Skeletal muscle cell (primary cell): ENCODE measurements at places on chromosomes 13 and 19.
A peak's percentile ranks its signal among the peaks of the same experiment; 100 is the strongest.

GRCh38 chr19:12885749-12886650 is 1.0 kb downstream of the KLF1 start:
- no peak for DNase-seq

DNA sequence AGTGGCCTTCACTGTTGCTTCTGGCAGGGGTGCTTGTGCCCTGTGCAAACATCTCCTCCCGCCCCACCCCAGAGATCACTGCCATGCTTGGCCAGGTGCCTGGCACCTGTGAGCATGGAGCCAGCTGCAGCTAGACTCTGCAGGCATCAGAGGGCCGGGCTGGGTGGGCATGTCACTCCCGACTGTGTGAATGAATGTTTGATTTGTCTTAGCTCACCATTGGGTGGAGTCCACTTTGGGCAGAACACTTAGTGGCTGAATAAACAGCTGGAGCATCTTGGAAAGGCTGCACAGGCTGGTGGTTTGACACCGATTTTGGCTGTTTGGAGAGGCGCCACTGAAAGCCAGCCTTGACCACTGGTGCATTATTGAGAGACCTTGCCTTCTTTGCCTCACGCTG is 267.3 kb downstream of the DLEU7 start:
- DNase-seq = no peak

GRCh38 chr13:34435338-34435737 is 506.7 kb upstream of the NBEA start:
- DNase-seq = no peak

GRCh38 chr13:29810145-29810742 is 40.2 kb downstream of the UBL3 start:
- DNase-seq = no peak

DNA sequence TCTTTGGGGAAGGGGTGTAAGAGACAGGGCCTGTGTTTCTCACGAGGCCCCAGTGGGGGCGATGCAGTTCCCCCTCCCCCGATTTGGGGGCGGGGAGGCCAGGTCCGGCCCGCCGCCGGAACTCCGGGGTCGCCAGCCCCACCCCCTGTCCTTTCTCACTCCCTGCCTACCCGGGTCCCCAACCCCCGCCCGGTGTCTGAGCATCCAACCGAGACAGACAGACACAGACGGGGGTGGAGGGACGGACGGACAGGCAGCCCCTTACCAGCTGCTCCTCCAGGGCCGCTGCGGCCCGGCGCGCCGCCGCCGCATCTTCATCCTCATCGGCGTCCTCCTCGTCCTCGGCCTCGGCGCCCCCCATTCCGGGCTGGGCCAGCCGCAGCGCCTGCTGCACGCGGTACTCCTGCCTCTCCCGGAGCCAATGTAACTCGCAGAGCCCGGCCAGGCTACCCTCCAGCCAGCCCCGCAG is 397 bp downstream of the DACT3 start:
- DNase-seq = no peak

DNA sequence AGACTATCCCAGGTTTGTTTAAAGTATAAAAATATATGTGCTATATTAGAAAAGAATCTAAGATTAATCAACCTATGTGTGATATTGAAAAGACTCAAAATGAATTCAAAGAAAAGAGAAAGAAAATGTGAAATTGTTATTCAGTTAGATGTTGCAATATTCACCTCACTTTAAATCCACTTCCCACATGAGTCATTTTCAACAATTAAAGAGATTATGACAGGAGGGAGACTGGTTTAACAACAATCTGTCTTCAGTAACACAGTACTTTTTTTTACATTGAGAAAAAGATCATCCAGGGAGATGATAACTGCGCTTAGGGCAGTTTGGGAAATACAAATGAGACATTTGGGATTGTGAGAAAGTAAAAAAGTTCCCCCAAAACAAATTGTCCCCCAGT is 1246.2 kb downstream of the SLITRK1 start:
- DNase-seq = no peak

- DNase-seq = no peak
These were observed 95.2 kb downstream of the ELF1 start for GRCh38 chr13:40923867-40924266.

DNA sequence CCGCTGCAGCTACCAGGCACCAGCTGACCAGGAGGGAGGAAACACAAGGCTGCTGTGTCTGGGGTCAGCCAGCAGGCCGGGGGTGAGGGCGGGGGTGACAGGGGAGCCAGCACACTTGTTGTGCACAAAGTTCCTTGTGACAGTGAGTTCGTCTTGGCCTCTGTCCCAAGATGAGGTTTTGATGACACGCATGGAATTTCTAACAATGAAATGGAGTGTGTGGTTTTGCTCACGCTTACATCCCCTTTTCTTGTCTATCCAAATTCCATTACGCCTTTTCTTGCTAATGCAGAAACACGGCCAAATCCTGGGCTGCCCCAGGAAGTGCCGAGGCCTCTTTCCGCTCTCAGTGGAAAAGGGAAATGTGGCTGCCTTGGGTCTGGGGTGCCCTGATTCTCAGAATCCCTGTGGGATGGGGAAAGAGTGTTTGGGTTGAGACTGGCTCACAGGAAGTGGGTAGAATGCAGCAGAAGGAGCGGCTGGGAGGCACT is 73.8 kb downstream of the GADD45B start:
- DNase-seq = peak; percentile 80

- no peak for DNase-seq
These were observed 85.8 kb upstream of the ZNF91 start for GRCh38 chr19:23481043-23481442.

DNA sequence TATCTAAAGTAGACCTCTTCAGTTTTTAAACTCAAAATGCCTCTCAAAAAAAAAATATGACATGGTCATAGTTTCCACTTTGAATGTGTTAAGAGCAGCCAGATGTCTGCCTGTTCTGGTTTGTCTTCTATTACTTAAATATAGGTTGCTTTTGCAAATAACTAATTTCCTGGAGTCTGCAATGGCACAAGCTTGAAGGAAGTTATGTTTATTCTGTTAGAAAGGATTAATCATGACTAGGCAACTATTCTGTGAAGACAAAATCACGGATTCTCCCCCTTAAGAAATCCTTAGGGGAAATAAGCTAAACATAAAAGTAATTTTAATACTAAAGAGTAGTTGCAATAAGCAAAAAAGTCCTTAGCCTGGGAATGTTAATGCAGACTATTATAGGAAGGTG is 26.3 kb downstream of the SKA3 start:
- DNase-seq = no peak

DNA sequence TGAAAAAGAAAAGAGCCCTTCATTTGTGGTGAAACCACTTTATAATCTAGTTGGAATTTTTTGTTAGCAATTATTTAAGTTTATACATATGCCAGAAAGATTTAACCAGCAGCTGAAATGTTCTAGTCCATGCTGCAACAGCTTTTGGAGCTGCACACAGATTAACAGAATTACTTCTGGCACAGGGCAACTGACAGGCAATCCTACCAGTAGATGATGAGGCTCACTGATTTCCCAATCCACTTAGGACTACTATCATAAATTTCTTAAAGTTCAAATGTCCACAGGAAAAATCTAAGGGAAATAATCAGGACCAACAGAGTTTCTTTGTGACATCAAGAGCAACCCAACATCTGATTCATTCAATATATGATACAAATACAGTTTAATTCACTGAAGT is 78.8 kb downstream of the CRYL1 start:
- DNase-seq = peak; percentile 20
